NCI-H187 treated with DMSO at 0.1 percent for 48 hours (cell line): ENCODE measurements at places on chromosomes 11 and 22.

GRCh38 chr22:47053726-47054141, 291.3 kb downstream of the TBC1D22A start:
- DNase-seq = no peak

DNA sequence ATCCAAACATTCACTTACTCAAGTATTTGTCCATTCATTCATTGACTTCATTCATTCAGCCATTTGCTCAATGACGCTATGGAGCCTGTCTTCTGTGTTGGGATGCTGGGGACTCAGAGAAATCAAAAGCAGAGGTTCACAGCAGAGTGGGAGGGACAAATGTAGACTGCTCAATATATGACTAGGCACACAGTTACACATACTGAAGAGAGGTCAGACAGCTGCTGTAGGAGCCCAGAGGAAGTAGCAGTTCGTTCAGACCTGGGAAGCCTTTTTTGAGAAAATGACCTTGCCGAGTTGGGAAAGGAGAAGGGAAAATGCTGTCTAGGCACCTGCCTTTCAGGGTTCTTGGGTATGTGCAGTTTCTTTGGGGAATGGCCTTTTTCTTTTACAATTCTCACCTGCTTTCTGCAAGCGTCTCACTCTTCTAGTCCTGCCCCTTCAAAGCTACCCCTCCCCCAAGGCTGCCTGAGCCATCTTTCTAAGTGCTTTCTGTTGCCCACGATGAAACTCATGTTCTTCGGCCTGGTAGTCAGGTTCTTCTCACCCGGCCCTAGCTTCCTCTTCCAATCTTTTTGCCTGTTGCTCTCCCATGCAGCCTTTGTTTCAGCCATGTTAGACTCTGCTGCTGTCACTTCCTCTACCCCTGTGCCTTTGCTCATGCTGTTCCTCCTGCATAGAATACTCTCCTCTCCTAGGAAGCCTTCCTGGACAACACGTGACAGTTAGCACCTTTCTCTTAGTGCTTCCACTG, 4.2 kb upstream of the UVRAG start:
- DNase-seq = no peak

DNA sequence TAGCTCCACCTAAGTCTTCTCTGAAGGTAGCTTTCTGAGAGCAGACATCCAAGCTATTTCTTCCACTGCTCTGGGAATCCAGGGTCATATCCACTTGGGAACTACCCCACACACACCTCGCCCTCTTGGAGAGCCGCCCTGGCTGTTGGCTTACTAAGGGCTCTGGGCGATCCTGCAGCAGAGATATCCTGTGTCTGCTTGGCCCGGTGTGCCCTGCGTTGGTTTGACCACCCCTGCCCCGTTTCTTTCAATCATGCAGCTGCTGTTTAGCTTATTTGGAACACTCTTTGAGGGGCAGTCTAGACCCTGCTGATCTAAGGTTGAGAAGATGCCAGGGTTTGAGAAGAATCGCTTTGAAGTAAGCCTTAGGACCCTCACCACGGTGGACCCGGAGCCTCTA, 17.4 kb upstream of the SCUBE1 start:
- no peak for DNase-seq

GRCh38 chr11:68693484-68693882, 9.1 kb downstream of the GAL start:
- DNase-seq = no peak

GRCh38 chr11:75721852-75722668, 4.4 kb downstream of the MOGAT2 start:
- DNase-seq = no peak

GRCh38 chr11:94141511-94142307, 13.1 kb downstream of the PANX1 start:
- DNase-seq = no peak

- no peak for DNase-seq
Measured at GRCh38 chr11:64305691-64306562, 603 bp downstream of the ESRRA start.

- no peak for DNase-seq
Measured at GRCh38 chr11:73520353-73521061, 77.4 kb downstream of the FAM168A start.

DNA sequence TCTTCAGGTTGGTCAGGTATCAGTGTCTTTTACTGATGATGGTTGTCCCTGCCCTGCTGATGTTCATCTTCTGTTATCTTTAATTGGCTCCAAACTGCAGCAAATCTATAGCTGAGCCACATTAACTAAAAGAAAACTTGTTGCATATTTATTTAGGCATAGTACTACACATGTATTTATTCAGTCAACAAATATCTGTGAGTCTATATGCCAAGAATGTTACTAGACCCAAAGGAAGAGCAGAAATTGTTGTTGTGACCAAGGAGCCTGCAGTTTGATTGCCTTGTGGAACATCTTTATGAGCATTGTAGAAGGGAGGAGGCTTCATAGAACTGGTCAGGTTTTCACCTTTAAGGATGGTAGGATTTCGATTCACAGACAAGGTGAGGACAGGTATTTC, 10.1 kb downstream of the BMAL1 start:
- no peak for DNase-seq

- no peak for DNase-seq
Measured at GRCh38 chr11:73972620-73973449, 9.8 kb downstream of the UCP2 start.

- DNase-seq = no peak
Measured at GRCh38 chr22:26811647-26811992, 154.2 kb downstream of the MIAT start.

- no peak for DNase-seq
Measured at GRCh38 chr11:75203138-75203537, 37.4 kb upstream of the TPBGL start.

DNA sequence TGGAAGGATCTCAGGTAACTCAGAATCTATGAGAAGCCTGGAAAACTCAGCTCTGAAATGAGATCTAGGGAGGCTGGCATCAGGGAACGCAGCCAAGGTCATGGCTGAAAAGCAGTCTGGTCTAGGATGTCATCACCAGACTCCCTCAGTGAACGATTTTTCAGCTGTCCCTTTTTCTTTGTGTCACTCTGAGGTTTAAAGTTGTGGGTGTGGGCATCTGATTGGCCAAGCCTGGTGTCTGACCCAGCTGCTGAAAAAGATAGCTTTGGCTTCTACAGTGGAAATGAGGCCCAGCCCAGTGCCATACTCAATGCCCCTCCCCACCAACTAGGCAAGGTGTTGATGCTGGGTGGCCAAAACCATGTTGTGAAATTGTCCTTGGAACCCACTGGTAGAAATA, 14.5 kb downstream of the RPS3 start:
- no peak for DNase-seq

- no peak for DNase-seq
Measured at GRCh38 chr11:123233280-123233974, 38.4 kb upstream of the CLMP start.
